ENCODE measurements at places on chromosomes 1 and 21.

DNA sequence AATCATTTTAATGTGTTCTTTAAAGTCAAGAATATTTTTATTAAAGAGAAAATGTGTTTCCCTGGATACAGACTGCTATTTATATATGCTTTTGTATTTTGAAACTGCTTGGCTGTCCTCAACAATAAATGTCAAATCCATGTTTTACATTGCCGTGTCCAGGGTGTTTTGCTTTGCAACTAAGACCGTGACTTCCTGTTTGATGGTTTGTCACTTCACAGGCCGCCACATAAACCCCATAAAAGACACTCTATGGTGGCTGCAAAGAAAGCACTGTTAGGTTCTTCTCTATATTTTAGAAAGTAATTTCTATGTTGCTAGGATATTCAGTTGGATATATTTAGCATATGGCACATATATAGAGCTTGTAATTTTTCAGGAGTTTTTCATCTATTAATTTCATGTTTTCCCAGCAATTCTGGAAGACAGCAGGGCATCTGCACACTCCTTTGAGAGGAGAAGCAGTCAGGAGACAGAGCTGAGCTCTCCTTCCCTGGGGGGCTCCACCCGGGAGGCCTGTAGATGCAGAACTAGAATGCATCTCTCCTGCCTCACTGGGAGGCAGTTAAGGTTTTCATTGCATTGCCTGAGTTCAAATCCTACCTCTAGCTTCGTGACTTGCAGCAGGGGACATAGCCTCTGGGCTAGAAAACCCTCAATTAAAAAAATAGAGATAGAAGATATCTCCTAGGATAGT, 33.1 kb downstream of the PRDM2 start:
- DNase-seq, result no peak

DNA sequence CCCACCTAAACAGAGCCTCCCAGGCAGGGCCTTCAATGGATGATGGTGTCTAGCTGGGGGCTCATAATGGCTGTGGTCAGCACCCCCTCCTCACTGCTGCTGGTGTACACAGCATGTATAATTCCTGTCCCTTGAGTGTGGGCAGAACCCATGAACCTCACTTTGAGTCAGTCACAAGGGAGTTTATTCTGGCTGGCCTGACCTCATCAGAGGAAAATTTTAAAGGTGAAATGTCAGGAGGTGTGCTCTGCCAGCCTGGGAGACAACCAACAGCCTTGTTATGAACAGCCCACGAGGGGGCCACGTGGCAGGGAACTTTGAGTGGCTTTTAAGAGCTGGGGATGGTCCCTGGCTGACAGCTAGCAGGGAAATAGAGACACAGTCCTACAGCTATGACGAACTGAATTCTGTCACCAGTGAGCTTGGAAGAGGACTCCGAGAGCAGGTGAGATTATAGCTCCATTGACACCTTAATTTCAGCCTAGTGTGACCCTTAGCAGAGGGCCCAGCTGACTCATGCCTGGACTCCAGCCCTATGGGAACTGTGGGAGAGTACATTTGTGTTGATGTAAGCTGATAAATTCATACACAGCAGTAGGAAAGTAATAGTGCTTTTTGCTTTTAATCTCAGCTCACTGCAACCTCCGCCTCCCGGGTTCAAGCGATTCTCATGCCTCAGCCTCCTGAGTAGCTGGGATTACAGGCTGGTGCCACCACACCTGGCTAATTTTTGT, 73.5 kb upstream of the RUNX3 start:
- DNase-seq, result no peak

DNA sequence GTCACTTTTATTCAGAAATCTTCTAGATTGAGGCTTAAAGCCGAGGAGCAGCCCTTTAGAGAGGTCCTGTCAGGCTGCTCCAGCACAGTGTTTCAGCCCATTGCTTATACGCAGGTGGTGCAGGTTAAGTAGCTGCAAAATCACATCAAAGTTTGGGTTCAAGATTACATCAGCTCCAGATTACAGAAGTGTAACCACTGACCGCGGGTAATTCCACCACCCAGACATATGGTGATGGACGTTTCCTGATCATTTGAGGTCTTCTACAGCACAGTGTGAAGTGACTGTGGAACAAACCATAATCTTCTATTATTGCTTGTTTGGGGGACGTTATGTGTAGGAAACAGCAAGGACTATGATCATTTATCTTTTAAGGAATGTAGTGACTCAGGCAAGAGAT, 11.8 kb downstream of the C1orf115 start:
- DNase-seq, result no peak

- no peak for DNase-seq
These were observed 444.2 kb downstream of the SETD4 start for GRCh38 chr21:35616090-35616489.

GRCh38 chr21:45818904-45819285, 162.7 kb upstream of the COL6A1 start:
- DNase-seq, result no peak

DNA sequence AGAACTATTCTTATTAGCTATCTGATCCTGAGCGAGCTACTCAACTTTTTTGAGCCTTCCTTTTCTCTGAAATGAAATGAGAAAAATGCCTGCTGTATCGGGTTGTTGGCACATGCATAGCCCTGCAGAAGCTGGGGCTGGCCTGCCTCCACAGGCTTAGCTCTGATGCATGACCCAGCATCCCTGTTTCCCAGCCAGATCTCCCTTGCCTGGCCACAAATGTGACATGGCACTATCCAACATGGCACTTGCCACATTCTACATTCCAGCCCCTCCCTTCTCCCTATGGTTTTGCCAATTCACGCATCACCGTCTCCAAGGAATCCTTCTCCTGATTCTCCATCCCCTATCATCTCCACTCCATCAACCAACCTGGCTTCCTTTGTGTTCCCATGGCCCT, 13.8 kb downstream of the RNU5D-1 start:
- no peak for DNase-seq

DNA sequence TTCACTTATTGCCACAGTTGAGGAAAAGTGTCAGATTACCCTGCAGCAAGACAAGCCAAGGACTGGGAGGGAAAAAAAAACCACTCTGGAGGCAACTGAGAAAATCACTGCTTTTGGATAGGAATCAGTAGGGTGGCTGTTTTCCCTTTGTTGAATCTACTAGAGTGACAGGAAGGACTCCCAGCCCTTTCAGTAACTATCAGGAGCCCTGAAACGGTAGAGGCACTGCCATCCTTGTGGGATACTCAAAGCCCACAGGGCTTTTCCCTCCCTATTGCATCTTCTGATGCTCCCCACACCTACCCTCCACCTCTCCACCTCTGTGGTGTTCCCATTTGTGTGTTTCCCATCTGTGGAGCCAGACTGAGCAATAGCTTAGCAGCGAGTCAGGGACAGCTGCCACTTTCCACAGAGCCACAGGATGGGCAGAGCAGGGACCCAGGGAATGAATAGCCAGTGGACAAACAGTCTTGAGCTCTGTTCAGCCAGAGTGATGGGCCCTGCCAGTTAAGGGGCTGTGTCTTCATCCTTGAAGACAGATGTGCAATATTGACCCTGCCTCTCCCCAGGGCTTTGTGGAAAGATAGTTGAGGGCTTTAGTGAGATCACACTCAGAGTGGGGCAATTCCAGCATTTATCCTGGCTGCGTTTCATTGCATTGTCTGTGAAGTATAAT, 13.9 kb downstream of the UBIAD1 start:
- DNase-seq, result no peak

GRCh38 chr1:58908561-58909560, 125.0 kb upstream of the JUN start:
- no peak for DNase-seq

GRCh38 chr1:234605399-234605982, 4.5 kb downstream of the IRF2BP2 start:
- DNase-seq, result no peak

DNA sequence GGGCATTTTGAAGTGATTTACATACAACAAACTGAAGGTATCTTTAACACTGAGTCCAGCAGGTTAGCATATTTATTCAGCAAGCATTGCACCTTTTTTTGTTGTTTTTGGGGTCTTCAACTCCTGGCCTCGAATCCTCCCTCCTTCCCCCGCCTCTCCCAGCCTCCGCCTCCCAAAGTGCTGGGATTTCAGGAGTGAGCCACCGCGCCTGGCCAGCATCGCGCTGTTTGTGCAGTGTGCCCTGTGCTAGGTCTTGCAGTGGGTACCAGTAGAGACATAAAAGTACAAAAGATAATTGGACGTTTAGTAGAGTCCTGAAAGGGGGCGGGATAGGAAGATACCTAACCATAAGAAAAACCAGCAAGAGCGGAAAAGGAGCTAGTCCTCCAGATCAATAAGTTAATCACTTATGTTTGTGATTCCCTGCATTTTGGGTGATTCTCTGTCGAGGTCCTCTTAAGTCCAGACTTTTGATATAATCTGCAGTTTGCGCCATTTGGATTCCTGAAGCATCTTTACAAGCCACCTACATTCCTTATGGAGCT, 111.8 kb downstream of the OSBPL9 start:
- DNase-seq, result no peak

DNA sequence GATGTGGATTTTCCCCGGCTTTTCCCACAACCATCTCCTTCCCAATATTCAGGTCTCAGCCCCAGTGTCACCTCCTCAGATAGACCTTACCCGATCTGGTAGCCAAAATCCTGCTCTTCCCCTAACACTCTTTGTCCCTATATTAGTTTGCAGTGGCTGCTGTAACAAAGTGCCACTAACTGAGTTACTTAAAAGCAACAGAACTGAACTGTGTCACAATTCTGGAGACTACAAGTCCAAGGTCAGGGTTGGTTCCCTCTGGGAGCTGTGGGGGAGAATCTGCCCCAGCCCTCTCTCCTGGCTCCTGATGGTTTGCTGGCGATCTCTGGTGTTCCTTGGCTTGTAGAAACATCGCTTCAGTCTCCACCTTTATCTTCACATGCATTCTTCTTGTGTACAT, 64.0 kb downstream of the NENF start:
- DNase-seq, result no peak

- DNase-seq, result no peak
These were observed 969 bp downstream of the ACAP3 start for GRCh38 chr1:1306661-1307260.

GRCh38 chr1:171313319-171313834, 606 bp upstream of the FMO4 start:
- no peak for DNase-seq

GRCh38 chr1:244224487-244225430, 173.7 kb downstream of the ZBTB18 start:
- DNase-seq, result no peak

- no peak for DNase-seq
These were observed 39.5 kb downstream of the TGFB2 start for GRCh38 chr1:218384581-218384993.

- DNase-seq, result no peak
These were observed 6.0 kb upstream of the LCE1F start for GRCh38 chr1:152768847-152769533.

- DNase-seq, result no peak
These were observed 282.5 kb downstream of the PTBP2 start for GRCh38 chr1:97004054-97004453.

GRCh38 chr1:44587796-44588460, 86.4 kb downstream of the TMEM53 start:
- no peak for DNase-seq

- no peak for DNase-seq
These were observed 12.7 kb downstream of the PAFAH2 start for GRCh38 chr1:25985171-25985570.

- DNase-seq, result no peak
These were observed 257.0 kb upstream of the TMEM51 start for GRCh38 chr1:14896381-14897079.

DNA sequence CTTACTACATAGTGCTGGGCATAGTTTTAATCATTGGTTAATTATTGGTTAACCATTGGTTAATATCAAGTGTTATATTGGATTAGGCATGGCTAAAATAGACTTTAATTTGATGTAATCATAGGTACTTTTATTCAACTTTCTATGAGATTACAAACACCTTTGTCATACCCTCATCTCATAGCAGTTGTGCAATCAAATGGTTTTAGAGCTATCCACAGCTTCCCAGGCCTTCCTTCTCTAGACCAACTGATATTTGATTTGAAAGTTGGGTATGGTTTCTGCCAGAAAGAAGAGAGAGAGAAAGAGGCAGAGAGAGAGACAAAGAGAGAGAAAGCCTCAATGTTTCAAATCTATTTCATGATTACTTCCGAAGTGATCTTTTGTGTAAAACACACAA, 9.6 kb upstream of the RGS1 start:
- no peak for DNase-seq

DNA sequence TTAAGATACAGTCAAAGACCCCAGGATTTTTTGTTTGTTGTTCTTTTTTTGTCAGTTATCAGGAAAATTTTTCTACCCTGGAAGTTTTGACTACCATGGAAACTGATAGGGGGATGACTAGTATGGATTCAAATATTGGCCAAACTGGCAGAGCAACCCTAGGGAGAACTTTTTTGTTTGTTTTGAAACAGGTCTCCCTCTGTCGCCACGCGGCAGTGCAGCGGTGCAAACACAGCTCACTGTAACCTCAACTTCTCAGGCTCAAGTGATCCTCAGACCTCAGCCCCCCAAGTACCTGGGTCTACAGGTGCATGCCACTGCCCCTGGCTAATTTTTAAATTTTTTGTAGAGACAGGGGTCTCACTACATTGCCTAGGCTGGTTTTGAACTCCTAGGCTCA, 46.6 kb downstream of the TOR3A start:
- no peak for DNase-seq

DNA sequence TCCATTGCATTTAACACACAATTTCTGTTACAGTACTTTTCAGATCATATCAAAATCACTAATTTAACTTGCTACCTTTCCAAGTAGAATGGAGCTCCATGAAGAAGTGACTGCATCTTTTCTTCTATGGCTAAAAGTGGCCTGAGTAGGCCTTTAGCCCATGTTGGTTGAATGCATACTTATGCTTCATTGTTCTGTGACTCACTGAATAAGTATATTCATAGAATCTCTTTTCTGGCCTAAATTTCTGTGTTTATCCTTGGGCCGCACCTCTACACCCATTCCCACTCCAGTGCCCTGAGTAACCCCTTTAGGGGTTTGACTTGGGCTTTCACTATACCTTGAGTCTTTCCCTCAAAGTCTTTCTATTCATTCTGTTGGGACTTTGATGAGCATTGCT, 42.1 kb upstream of the ARHGAP29 start:
- DNase-seq, result no peak

- DNase-seq, result no peak
These were observed 137.5 kb upstream of the JUN start for GRCh38 chr1:58921342-58921741.

- DNase-seq, result no peak
These were observed 28.3 kb upstream of the TMPRSS2 start for GRCh38 chr21:41536076-41536826.

- DNase-seq, result no peak
These were observed 181.4 kb upstream of the DPT start for GRCh38 chr1:168910403-168910802.

- DNase-seq, result no peak
These were observed 56.1 kb downstream of the TOR1AIP2 start for GRCh38 chr1:179821524-179821923.

- DNase-seq, result no peak
These were observed 99.8 kb downstream of the ACBD6 start for GRCh38 chr1:180402551-180402950.

- no peak for DNase-seq
These were observed 344.1 kb downstream of the DISC1 start for GRCh38 chr1:231970684-231971083.
